DMS 273 treated with DMSO at 0.1 percent for 48 hours (cell line): ENCODE measurements at places on chromosomes 4 and X.

- peak; percentile 17 for DNase-seq
These were observed 92.2 kb upstream of the PGRMC2 start for GRCh38 chr4:128379860-128380259.

DNA sequence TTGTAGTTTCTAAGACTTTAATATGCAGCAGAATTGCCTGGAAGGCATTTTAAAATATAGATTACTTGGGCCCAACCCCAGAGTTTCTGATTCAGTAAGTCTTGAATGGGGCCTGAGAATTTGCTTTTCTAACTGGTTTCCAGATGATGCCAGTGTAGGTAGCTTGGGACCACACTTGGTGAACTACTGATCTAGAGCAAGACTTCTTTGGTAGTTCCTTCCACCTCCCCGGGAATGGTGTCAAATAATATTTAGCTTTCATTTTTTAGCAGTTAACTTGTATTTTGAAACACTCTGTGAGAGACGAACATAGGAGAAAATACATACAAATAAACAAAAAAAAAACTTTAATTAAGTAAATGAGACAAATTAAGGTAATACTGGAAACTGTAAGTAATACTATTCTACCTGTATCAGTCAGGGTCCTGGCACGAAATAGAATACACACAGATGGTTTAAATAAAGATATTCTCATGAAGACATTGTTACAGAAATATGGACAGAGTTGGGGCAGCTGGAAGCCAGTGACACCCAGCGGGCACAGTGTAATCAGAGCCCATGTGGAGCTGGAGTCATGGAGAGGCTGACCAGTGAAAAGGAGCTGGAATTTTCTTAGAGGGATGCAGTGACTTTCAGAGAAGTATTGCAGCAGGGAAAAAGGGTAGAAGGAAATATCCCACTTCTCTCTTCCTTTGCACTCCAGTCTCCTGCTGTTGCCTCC is 905.7 kb downstream of the CCSER1 start:
- DNase-seq = no peak

DNA sequence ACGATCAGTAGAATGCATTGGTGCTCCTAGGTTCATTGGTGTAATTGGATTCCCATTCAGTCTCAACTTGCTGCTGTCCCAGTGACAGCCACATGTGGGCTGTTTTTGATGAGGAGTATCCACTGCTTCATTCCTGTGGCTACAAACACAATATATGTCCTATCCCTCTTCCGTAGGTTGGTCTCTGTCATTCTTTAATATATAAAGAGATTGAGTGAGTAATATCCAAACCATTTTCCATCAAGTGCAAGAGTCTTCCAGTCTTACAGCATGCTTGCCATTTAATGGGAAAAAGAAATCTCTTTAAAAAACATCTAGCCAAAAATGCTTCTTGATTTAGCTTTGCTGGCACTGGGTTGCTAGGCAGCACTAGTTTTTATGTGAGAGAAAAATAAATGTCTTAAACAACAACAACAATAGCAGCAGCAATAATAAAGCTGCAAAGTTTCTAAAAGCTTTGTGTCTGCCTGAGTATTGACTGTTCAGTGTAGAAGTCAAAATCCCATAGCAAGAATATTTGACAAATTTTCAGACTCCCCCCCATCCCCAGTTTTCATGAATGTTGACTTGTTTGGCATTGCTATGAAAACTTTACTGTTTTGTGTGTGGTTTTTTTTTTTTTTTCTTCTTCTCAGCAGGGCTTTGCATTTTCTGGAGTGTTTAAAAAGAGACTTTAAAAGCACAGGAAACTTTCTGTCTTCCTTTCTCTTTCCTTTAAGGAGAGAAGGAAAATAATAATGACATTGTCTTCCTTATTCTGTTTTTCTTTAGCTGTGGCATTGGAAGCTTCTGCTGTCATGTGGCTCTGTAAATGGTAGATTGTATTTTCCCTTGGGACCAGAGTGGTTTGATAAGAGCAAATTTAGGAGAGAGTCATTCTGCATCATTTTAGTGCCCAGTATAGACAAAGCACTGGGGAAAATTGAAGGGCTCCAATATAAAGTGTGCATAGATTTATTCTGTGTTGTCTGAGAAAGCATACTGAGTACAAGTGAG is 244.3 kb downstream of the ARHGAP10 start:
- no peak for DNase-seq

DNA sequence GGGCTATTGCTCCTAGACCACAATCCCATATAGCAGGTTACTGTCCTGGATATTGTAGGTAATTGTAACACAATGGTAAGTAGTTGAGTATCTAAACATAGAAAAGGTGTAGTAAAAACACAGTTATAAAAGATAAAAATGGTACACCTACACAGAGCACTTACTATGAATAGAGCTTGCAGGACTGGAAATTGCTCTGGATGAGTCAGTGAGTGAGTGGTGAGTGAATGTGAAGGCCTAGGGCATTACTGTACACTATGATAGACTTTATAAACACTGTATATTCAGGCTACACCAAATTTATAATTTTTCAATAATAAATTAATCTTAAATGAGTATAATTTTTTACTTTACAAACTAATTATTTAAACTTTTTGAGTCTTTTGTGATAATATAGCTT is 425.7 kb downstream of the PABPC4L start:
- DNase-seq = no peak

DNA sequence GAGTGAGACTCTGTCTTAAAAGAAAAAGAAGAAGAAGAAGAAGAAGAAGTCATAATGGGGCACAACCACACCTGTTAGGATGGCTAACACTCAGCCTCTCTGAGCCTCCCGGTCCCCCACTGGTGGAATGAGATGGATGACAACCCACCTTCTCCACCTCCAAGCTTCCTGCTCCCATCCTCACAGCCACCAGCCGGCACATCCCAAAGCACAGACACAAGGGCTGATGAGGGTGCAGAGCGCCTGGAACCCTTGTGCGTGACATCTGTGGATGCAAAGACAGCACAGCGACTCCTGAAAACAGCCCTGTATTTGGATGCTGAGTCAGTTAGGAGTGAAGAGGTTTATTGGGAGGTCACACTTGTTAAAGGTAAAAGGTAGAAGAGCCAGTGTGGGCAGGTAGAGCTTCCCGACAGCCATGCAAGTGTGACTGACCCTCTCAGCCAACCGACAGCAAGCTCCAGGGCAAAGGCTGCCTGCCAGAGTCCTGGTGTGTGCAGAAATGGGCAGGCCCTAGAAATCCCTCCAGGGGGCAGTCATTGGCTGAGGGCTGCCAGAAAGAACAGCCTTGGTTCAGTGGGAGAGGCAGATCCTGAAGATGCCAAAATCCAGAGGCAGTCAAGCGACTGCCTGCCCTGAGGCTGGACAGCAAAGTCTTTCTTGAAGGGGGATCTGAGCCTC is 26.6 kb upstream of the MAN2B2 start:
- no peak for DNase-seq

- no peak for DNase-seq
These were observed 183.5 kb upstream of the NDP start for GRCh38 chrX:44156726-44157125.
